ENCODE measurements at places on chromosomes 11 and 22. TPM values are rescaled to one million over a fixed set of nuclear protein-coding genes. Genes with fewer than 3 reads are reported as not detected.

DNA sequence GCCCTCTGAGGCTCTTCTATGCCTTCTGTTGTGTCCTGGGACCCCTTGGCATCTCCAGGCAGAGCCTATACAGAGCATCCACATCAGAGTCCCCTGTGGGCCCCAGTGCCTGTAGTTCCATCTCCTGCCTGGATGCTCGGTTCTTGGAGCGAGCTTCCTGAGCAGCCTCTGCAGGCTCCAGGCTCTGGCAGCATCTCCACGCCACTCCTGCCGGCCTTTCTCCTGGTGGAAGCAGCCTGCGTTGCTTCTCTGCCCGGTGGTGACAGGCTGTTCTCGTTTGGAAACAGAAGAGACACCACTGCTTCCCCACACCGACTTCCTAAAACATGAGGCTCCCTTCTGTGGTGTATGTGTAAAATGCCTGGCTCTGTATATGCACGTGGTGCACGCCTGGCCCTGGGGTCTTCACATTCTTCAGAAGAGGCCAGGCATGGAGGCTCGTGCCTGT, 52.8 kb downstream of the BCR start:
- H3K4me3 ChIP-seq: no peak overlapping the region
- no peaks in the 10 kb centered on the region for H3K27me3 ChIP-seq
- H3K27ac ChIP-seq: no peak overlapping the region
- peaks cover 20% of the 10 kb centered on the region for H3K4me1 ChIP-seq
- H3K36me3 ChIP-seq: peaks cover 35% of the 10 kb centered on the region

DNA sequence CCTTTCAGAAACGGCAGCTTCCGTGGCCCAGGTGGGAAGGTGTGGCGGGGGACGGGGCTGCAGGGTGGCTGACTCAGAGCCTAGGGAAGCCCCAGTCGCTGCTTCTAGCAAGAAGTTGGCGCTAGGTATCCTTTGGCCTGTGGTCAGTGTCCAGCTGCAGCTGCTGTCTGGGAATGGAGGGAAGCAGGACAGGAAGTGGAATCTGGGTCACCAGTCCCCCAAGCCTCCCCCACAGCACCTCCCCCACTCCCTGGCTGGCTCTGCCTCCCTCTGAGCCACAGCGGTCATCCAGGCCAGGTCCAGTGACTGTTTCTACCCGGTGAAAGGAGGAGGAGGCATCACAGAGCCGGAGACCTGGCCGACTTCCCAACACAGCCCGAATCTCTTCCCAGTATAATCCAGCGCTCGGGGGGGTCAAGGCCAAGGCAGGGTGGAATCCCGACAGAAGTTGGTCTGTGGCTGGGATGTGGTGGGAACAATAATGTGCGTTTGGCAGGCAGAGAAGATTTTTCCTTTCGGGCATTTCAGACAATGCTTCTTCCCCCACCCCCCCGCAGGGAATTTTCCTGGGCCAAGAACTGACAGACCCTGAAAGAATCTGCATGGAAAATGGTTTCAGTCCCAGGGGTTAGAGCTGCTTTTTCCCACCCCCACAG, 45.1 kb downstream of the C11orf96 start:
- DNase-seq: no peak
- no peaks in the 10 kb centered on the region for H3K27me3 ChIP-seq
- H3K36me3 ChIP-seq: no peaks in the 10 kb centered on the region
- no peak overlapping the region for H3K4me3 ChIP-seq
- H3K27ac ChIP-seq: no peak overlapping the region

DNA sequence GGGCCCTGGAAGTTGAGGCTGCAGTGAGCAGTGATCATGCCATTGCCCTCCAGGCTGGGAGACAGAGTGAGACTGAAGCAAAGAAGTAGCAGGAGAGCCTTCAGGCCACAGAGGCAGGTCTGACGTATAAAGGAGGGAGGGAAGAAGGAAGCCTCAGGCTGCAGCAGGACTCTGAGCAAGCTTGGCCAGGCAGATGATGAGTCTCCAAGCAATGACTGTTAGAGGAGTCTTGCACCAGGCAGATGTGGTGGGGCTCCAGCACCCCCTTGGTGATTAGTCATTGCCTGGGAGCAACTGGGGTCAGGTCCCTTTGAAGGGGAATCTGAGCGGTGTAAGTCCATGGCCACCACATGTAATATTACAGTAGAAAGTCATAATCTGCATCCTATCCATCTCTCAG, 36.6 kb upstream of the NFAM1 start:
- no peak for DNase-seq
- H3K36me3 ChIP-seq: no peaks in the 10 kb centered on the region
- H3K4me1 ChIP-seq: no peaks in the 10 kb centered on the region

- H3K27ac ChIP-seq: no peak overlapping the region
- DNase-seq: no peak
- H3K4me1 ChIP-seq: no peaks in the 10 kb centered on the region
- H3K36me3 ChIP-seq: peaks cover 44% of the 10 kb centered on the region
- H3K4me3 ChIP-seq: no peak overlapping the region
Observed at GRCh38 chr11:17121981-17122380, 44.5 kb upstream of the RPS13 start.

Gene NCR3LG1
- 0.94 TPM for total RNA-seq

Measured in H9 (cell line).